ENCODE measurements at places on chromosomes 12 and 14.

- no peak for DNase-seq
Measured at GRCh38 chr12:82655751-82656150, 31.0 kb upstream of the TMTC2 start.

DNA sequence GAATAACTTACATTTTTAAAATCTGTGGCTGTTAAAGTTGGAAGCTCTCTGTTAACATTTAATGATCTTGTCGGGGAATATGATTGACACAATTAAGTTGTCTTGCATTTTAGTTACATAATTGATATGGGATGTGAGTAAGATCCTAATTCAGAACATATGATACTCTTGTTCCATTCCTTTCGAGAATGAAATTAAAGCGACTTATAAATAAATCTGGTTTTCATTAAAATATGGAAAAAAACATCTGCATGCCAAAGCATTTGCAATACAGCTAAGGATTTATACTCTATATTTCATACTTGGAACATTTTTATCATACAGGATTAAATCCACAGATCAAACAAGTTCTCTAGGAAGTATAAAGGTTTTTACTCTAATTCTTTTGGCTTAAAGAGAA lies 52.0 kb downstream of the SLC38A6 start:
- no peak for DNase-seq

GRCh38 chr12:91017511-91018263 lies 12.9 kb upstream of the EPYC start:
- no peak for DNase-seq

DNA sequence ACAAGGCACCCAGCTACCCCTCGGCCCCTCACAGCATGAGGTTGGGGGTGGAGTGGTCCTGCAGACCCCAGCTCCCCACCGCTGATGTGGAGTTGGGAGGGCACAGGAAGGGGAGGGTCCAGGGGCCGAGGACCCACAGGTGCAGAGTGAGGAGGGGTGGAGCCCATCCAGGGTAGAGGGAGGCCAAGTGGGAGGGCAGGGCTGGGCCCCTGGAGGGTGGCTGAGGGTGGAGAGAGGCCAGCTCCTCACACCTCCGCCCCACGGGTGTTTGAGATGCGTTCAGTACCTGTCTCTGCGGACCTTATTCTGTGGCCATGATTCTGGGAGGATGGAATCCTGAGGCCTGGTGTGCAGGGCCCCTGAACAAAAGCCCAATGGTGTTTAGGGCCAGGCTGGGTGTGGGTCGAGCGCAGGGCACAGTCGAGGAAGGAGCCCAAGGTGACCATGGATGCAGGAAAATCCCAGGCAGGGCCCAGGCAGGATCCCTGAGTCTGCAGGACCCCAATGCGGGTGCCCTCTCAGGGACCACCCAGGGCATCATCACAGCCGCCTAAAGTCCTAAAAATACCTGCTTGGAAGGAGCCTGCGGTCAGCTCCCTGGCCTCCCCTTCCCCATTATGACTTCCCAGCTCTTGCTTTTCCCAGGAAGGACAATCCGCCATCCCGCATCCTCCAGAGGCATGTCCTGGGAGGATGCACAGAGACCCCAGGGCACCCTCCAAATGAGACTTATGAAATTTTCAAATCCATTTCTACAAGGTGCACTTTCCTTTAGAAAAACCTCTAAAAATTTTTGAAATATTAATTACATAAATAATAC lies 377.1 kb upstream of the SFSWAP start:
- DNase-seq = no peak

DNA sequence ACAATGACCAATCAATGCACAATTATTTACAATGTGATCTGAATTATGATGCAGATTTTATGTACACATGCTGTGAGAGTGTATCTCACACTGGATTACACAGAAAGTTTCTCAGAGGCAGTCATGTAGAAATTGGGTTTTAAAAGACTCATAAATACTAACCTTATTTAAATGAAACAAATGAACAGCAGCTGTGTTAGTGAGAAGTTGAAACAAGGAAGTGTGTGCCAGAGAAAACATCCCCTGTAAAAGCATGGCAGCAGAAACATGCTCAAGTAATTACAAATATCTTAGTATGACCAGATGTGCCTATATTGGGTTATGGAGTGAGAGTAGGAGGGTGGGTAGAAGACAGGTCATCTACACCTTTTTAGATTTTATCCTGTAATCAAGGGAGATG lies 723.7 kb downstream of the C12orf50 start:
- DNase-seq = no peak

GRCh38 chr14:22560662-22561365 lies 28.2 kb downstream of the DAD1 start:
- DNase-seq = peak; percentile 22

- DNase-seq = no peak
Measured at GRCh38 chr14:48274826-48275225, 599.4 kb upstream of the MDGA2 start.

GRCh38 chr12:77214136-77214535 lies 148.8 kb upstream of the E2F7 start:
- no peak for DNase-seq

DNA sequence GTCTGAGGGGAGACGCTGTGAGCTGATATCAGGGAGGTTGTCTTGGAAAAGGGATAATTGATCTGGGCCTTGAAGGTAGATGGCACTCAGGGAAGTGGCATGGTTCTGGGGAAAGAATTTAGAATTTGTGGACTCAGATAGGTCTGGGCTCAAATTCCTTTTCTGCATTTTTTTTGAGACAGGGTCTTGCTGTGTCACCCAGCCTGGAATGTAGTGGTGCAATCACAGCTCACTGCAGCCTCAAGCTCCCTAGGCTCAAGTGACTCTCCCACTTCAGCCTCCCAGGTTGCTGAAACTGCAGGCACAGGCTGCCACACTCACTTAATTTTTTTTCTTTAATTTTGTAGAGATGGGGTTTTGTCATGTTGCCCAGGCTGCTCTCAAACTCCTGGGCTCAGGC lies 98.1 kb upstream of the NCOR2 start:
- no peak for DNase-seq

DNA sequence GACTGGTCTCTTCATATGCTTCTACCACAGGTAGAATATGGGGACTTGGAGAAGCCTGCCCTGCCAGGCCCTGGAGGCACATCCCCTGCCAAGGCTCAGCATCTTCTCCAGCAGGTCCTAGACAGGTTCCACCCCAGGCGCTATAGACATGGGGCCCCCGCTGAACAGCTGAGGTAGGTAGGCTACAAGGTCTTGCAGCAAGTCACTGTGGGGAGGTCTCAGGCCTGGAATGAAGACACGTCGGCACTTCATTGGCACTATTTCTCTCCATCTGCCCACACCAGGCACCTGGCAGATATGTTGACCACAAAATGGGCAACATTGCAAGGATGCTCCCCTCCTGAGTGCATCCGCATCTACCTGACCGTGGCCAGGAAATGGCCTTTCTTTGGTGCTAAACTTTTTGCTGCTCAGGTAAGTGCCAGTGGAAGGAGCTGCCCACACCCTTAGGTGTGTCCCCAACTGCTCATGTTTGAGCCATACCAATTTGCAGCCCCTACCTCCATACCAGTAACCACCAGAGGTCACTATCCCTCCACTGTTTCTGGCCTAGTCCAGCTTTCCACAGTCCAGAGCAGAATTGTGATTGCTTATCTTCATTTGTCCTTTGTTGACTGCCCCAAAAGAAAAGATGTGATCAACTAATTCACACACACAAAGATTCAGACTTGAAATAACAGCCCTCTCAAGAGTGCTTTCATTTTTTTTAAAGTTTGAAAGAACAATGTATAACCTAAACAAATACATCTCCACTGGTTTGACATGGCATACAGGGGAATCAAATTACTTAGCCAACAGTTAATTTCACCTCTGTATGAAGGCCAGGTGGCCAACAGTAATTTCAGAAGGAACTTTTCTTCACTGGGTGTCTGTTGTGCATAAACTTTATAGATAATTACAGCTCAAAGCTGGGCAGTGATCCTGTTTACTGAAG lies 16.1 kb downstream of the PIGH start:
- DNase-seq = peak; percentile 22

GRCh38 chr12:90940872-90941499 lies 14.0 kb downstream of the CCER1 start:
- DNase-seq = peak; percentile 76

- no peak for DNase-seq
Measured at GRCh38 chr12:67761566-67761965, 113.0 kb downstream of the DYRK2 start.

DNA sequence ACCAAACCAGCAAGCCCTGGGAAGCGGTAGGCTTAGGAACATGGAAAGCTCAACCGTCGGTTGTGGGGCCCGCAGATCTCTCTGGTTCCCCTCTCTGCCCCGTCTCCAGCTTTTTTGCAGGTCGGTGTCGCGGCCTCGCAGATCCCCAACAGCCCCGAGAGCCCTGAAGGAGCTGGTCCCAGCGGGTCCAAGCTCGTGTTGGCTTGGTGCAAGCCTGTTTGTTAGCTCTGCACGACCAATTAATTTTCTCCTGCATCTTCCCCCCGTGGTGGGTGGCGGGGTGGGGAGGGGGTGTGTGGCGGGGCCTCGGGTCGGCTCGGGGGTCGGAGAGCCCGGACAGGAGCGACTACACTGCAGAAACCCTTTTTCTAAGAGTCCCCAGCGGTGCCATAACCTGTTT lies 449 bp upstream of the SLC24A4 start:
- DNase-seq = no peak

- no peak for DNase-seq
Measured at GRCh38 chr14:67140556-67140955, 48.7 kb upstream of the GARIN2 start.

DNA sequence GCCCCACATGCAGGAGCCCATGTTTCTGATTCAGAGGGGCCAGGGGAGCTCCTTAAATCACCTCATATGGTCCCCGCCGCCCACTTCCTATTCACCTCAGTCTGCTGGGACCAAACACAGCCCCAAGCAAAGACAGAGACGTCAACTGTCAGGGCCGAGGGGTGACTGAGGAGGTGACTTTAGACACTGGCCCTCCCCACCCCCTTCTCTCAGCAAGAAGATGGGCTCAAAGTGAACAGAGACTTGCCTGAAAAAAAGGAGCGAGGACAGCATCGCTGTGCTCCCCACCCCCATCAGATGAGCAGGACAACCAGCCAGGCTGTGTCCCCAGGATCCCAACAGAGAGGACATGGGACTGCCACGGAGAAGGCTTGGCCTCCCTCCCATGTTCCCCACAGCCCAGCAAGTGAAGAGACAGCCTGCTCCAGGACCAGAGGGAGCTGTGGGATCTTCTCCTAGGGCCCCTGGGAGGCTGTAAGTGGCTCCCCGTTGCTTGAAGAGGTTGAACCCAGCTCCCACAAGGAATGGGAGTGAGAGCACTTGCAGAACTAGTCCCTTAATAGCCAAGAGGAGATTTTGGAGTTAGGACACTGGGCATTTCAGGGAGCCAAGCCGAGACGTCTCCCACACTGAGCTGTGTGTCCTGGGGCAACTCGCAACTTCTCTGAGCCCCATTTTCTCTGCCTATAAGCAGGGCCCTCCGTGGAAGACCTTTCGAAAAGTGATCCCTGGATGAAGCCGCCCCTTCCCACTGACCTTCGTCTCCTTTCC lies 1.3 kb upstream of the KRT79 start:
- DNase-seq = no peak

- DNase-seq = no peak
Measured at GRCh38 chr12:132322206-132323132, 6.9 kb downstream of the GALNT9 start.

GRCh38 chr12:24561411-24561871 lies 387.5 kb downstream of the BCAT1 start:
- DNase-seq = peak; percentile 10

GRCh38 chr12:47921907-47922306 lies 17.1 kb upstream of the VDR start:
- no peak for DNase-seq

DNA sequence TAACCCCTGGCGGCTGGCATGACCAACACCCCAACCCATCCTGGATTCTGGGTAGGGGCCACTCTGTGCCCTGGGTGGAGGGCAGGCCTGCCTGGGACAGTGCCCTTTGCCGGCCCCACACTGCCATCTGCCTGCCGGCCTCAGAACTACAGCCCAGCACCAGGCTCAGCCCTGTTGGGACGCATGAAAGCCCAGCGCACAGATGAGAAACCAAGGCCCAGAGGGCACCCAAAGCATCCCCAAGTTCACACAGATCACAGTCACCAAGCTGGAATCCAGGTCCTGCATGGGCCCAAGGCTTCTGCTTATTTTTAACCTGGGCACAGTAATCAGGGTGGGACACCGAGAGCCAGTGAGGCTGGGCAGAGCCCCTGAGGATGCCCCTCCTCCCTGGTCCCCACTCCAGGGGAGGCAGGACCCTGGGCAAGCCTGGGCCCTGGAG lies 26.2 kb downstream of the RFLNA start:
- no peak for DNase-seq

DNA sequence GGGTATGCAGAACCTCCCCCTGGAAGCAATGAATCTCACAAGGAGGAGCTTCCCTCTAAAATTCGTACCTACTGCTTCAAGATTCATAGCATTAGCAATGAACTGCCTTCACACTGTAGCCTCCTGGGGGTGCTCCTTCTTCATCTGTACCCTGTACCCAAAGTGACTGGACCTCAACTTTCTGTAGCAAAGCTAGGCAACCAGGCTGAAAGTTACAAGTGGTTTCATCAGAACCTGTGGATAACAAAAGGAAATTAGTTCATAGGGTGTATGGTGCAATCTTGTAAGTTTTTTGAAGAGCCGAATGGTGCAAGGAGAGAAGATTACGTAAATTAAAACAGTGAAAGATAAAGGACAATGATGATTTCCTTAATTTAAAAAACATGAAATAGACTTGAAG lies 1541.7 kb upstream of the FLRT2 start:
- no peak for DNase-seq

DNA sequence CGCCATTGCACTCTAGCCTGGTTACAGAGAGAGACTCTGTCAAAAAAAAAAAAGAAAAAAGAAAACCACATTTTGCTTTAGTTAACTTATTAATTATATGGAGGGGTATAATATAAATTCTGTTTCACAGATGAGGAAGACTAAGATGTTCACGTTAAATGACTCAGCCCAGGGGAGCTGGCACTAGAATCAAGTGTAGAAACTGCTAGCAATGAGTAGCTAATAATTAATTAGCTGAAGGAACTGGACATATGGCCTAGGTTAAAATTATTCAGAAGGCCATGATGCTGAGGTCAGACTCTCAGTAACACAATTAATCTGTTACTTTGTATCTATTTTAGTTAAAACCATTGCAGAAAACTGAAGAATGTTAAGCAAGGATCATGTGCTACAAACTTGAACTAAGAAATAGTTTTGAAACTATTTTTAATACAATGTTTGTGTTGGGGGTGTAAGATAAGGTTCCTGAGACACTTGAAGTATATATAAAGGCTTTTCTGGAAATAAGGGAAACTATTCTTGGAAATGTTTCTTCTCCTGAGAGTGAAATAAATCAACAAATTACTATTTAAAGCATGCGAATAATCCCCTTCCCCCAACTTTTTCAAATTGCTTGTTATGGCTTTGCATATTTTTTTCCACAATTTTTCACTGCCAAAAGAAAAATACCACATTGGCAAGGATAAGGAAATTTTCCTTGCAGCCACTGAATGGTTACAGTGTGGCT lies 589.3 kb downstream of the SOX5 start:
- no peak for DNase-seq

GRCh38 chr14:97005934-97006333 lies 208.8 kb downstream of the VRK1 start:
- no peak for DNase-seq

- no peak for DNase-seq
Measured at GRCh38 chr12:113908584-113909100, 57.5 kb downstream of the RBM19 start.

GRCh38 chr12:54368025-54368708 lies 3.9 kb upstream of the GPR84 start:
- no peak for DNase-seq
